ENCODE measurements at places on chromosomes 12 and 14.

GRCh38 chr12:95862038-95862437, 3.3 kb downstream of the SNRPF start:
- DNase-seq = no peak

- DNase-seq = no peak
These were observed 314.9 kb downstream of the SSPN start for GRCh38 chr12:26510354-26510674.

DNA sequence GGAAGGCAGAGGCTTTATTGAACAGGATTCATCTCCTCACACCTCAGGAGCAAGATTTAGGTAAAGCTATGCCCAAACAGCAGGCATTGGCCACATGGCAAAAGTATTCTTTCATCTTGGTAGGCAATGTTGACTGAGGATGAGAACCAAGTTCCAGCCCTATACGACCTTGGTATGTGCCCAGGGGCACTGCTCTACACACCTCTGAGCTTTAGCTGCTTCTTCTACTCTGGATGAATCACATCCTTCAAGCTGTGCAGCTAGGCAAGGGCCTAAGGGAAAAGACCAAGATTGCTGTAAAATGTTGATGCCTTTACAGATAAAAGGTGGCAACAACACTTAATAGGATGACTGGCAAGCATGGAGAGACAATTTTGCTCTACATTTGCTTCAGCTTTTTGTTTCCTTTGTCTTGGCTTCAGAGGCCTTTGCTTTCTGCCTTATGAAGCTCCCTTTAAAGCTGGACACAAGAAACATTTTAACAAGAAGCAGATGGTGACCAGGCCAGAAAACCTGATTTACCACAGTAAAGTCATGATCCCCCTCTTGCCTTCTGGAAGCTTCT, 183.3 kb upstream of the KITLG start:
- no peak for DNase-seq

GRCh38 chr12:117901631-117902030, 67.2 kb downstream of the KSR2 start:
- DNase-seq = no peak

- peak; percentile 77 for DNase-seq
These were observed 17.1 kb downstream of the DEGS2 start for GRCh38 chr14:100142073-100143040.

GRCh38 chr12:53231671-53231920, 413 bp downstream of the RARG start:
- no peak for DNase-seq

DNA sequence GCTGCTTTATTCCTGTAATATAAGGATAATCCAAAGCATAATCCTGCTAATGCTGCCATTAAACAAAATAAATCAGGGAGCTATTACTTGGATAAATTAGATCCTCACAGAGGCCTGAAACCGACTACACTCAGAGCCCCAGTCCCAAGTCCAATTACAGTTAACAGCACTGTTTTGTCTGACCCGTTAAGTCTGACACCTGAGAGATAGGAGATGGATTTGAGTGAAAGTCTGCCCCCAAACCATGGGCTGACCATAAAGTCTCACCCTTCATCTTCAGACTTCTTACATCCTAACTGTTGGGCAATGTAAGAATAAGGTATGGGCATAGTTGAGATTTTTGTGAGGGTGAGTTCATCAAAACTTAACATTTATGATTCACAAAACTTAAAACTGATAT, 181.7 kb downstream of the PLCZ1 start:
- DNase-seq = no peak

GRCh38 chr12:99026332-99027054, 381.4 kb downstream of the APAF1 start:
- DNase-seq = no peak

GRCh38 chr12:77351860-77352259, 286.5 kb upstream of the E2F7 start:
- DNase-seq = no peak

GRCh38 chr12:93060666-93061472, 131.8 kb upstream of the EEA1 start:
- DNase-seq = peak; percentile 42

DNA sequence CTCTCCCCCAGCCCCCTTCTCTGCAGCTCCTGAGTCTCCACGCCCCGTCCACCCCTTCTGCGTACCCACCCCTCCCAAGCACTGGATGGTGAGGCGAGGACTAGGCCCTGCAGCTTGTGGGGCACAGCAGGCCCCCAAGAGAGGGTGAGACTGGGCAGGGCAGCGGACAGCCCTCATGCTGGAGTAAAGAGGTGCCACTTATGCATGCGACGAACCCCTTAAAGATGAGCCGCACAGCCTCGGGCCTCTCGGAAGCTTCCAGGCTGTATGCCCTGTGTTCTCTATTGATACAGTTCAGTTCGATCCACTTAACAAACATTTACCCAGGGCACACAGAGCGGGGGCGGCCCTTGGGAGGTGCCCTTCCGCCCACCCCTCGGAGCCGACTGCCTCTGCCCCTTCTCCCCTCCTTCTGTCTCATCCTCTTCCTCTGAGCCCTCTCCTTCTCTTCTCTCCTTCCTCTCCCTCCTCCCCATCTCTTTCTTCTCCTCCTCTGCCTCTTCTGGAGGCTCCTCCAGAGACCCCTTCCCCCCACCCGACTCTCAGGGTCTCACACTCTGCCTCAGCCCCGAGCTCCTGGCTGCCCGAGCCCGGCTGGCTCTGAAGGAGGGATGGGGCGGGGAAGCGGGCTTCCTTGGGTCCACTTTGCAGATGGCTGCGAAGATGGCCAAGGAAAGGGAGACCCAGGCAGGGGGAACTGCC, 32.7 kb upstream of the DLK1 start:
- no peak for DNase-seq

GRCh38 chr12:111429828-111430432, 24.2 kb downstream of the SH2B3 start:
- DNase-seq = no peak

GRCh38 chr14:90534091-90534837, 137.4 kb downstream of the CALM1 start:
- DNase-seq = no peak

- DNase-seq = no peak
These were observed 903 bp upstream of the PPP4R3A start for GRCh38 chr14:91511043-91511383.

DNA sequence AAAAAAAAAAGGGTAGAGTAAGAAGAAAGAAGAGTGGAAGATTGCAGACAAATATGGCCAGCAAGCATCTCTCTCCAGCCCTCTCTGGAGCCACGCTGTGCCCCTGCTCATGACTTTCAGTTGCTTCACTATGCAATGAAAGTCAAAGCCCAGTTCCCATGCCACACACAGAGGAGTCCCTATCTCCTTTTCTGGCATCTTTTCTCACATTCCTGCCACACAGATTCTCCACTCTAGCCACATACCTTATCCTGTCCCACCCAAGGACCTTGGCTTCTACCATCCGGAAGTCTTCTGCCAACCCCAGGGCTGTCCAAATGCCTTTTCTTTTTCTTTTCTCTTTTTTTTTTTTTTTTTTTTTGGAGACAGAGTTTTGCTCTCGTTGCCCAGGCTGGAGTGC, 39.3 kb upstream of the CAPRIN2 start:
- DNase-seq = no peak

DNA sequence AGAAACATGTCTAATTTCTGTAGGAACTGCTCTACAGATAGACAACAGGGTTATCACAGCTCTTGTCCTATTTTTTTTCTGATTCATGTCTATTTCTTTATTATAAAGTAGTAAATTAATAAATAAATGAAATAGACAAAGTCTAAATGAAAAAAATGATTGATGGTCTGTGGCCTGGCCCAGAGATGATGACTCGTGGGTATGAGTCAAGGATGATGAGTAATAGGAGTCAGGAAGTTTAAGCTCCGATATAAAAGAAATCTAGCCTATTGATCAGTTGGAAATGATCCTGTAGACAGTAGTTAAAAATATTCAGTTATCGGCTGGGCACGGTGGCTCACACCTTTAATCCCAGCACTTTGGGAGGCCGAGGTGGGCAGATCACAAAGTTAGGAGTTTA, 90.6 kb upstream of the RTL1 start:
- no peak for DNase-seq

GRCh38 chr12:74847169-74847568, 309.5 kb downstream of the ATXN7L3B start:
- no peak for DNase-seq

- DNase-seq = no peak
These were observed 25.2 kb upstream of the NTN4 start for GRCh38 chr12:95815632-95816212.

DNA sequence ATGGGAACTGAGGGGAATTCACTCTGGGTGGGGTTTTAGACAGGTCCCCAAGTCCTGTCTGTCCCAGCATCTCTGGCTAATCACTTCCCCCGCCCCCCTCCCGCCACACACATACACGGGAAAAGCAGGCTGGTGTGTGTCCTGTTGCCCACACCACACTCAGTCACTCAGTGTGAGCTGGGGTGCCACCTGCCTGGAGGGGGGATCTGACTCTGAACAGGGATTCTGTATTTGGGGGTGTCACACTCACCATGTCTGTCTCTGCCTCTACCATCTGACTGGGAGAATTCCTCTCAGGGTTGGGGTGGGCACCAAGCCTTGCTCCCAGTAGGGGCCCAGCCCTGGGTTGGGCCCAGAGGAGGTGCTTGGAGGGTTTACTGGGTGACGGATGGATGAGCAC, 31.1 kb downstream of the SH2B3 start:
- DNase-seq = no peak
